ENCODE measurements at places on chromosomes 2 and 18.

DNA sequence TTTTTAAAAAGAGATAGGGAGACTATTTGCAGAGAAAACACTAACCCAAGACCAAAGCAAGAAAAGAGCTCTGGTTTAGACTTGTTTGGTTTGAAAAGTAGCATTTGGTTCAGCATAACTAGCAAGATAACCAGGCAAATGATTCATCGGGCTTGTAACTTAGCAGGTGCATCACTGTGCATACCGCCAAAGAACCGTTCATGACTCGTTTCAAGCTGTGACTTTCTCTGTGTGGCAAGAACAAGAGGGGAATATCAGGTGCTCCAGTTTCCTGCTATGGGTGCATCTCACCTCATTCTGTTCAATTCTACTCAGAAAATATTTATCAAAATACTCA lies 244.9 kb downstream of the ETAA1 start:
- peak; percentile 35 for DNase-seq

GRCh38 chr2:187008111-187008510 lies 159.1 kb upstream of the ZSWIM2 start:
- peak; percentile 90 for DNase-seq

- no peak for DNase-seq
Observed at GRCh38 chr18:55324166-55324565, 263.8 kb downstream of the TCF4 start.

DNA sequence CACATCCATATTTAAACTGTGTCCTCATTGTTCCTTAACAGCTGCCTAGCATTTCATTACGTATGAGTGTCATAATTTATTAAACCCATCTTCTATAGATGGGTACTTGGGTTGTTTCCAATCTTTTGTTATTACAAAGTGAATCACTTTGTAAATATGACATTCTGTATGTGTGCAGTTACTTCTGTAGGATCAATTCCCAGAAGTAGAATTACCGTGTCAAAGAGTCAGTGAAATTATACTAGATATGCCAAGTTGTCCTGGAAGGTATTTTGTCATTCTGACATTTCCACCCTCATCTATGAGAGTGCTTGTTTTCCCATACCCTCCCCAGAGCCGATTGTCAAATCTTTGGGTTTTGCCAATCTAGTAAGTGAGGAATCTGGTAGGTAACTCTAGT lies 194.5 kb upstream of the APCDD1 start:
- no peak for DNase-seq

DNA sequence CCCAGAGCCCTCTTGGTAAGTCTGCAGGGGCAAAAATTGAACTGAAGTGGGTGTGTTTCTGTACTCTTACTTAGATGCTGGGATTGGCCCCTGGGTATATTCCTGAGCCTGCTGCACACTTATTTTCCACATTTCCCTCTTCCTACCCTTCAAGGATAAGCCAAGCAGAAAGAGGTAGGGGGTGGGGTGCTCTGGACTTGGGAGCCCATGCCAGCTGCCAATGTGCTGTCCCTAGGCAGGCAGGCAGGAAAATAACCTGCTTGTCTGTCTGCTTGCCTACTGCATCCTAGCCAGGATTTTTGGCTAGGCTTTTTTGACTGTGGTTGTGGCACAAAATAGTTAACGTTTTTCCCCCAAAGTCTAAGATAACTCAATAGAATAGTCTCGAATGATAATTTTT lies 234.3 kb downstream of the ALK start:
- no peak for DNase-seq

DNA sequence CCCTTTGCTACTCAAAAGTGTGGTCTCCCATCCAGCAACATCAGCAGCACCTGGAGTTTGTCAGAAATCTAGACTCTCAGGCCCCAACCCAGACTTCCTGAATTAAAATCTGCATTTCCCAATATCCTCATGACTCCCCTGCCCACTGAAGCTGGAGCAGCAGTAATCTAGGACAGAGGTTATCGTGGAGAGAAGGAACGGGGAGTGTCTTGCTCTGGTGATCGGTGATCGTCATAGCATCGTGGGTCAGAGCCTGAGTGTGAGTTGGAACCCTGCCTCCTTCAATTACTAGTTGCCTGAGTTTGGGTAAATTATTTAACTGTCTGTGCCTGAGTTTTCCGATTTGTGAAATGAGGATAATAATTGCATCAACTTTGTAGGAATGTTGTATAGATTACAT lies 217.3 kb upstream of the ATP5MC3 start:
- no peak for DNase-seq

DNA sequence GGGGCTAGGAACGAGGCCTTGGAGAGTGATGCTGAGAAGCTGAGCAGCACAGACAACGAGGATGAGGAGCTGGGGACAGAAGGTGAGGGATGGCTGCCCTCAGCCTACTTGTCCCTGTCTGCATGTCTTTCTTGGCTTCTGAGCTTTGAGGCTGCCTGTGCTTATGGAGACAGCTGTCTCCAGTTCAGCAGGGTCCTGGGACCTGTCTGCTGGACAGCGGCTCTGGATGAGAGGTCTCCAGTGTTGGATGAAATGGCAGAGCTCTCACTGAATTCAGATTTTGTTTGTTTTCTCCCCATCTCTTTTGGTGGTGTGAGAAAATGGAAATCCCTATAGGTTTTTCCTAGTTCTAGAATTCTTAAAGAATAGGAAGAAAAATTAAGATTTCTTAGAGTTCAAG lies 54.8 kb downstream of the NTSR2 start:
- DNase-seq = peak; percentile 6

DNA sequence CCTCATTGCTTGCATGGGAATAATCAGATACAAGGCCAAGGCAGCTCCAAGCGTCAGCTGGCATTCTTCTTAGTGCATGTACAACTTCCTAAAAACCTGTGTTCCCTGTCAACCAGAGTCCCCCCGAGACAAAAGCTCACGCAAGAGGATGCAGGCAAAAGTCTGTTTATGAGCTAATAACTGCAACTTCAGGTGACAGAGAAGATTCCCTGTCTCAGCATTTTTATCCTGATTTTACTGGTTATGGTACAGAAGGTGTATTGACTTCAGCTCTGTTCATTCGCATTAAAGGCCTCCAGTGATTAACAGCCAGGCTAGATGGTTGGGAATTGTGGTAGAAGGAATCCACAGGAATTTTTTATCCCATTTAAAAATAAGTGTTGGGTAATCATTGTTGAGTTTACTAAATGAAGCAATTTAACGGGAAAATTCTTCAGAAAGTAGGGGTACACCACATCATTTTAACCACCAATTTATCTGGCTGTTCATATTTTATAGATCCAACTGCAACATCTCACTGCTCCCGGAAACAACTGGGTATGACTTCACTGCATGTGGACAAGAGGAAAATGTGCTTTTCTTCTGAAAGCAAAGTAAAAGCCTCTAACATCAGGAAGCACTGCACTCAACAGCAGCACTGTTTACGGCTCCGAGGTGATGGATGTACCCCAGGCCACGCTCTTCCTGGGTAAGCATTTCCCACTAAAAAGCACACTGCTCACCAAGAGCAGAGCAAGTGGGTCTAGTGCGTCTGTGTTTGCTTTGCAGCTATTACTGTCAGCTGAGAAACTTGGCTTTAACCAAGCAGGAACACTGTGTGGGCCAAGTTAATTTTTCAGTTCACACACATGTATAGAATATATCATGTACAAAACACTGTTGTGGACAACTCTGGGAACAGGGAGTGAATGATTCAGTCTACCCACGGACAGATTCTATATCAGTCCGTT lies 31.9 kb downstream of the CCBE1 start:
- DNase-seq = no peak

DNA sequence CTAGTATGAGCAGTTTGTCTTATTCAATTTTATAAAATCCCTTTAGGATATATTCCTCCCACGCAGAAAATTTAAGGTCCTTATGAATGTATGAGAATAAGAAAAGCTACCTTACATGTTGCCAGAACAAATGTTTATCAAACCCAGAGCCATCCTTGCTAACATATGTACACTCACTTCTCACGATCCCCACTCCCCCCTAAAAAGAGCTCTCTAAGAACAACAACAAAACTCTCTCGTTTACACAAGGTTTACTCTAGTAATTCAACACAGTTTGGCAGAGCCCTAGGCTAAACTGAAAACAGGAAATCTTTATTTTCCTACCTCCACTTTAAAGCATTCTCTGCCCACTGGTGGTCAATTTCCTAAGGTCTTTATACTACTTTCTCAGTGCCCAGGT lies 504.9 kb downstream of the ZEB2 start:
- peak; percentile 23 for DNase-seq

DNA sequence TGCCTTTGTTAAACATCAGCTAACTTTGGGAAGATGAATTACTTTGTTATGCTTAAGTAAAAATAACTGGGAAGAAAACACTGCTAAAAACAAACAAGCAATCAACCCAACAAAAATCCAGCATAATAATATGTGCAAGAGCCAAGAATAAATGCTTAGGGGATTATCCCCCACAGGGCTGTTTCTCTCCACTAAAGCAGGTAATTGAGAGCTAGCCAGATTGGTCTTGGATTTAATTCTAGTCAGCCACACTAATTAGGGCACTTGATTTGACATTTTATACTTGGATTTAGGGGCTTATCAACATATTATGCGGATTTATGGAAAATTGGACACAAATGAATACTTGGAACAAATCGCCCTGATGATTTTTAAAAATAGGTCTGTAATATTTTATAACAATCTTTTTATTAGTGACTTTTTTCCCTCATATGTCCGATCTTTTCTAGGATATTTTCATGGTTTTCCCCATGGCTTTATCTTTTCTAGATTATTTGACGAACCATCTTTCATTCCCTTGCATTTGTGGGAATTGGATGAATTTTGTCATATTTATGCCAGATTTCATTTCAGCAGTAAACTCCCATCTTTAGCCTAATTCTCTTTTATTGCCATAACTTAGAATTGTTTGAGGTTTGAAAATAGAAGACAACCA lies 199.1 kb upstream of the NXPH2 start:
- no peak for DNase-seq

- no peak for DNase-seq
Observed at GRCh38 chr2:99376254-99376864, 39.2 kb downstream of the EIF5B start.

GRCh38 chr2:240857039-240858008 lies 11.3 kb upstream of the AGXT start:
- no peak for DNase-seq

GRCh38 chr2:63729831-63730230 lies 111.9 kb upstream of the UGP2 start:
- no peak for DNase-seq

DNA sequence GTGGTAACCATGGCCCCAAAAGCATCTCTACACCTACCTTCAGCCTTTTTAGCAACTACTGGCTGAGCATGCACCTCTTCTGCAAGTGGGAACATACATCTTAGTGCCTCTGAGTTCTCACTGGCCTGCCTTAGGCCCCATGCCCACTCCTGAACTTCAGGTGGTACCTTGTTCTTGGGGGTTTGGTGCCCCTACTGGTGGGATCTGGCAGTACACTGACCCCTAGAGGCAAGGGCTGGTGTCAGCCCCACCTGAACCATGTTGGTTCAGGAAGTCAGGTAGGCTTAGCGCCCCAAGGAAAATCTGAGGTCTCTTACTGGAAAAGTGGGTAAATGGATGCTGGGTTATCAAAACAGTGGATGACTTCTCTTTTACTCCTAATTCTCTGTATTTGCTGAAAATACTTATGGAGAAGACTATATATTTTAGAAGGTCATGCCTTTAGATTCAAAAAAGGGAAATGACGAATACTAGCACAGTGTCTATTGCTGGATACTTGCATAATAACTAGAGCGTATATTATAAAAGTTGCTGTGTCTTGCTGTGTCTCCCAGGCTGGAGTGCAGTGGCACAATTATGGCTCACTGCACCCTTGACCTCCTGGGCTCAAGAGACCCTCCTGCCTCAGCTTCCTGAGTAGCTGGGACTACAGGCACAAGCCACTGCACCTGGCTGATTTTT lies 84.6 kb downstream of the RAB31 start:
- DNase-seq = no peak
